ENCODE measurements at places on chromosomes 3 and 15.

GRCh38 chr3:179184826-179185225 lies 36.7 kb downstream of the PIK3CA start:
- no peak for DNase-seq

- peak; percentile 14 for DNase-seq
Observed at GRCh38 chr3:106326941-106327695, 458.3 kb upstream of the CBLB start.

DNA sequence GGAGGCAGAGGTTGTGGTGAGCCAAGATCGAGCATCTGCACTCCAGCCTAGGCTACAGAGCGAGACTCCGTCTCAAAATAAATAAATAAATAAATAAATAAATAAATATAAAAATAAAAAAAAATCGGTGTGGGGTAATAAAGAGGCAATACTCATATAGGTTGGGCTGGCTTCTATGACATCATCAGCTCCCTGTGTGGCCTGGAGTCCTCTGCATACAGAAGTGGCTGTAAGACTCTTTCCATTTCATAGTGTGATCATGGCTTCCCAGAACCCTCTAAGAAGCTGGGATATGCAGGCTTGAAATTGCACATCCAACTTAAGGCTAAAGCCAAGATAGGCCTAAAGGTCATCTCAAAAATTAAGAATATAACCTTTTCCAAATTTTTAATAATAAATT lies 101.6 kb downstream of the ZIC4 start:
- DNase-seq, result no peak

DNA sequence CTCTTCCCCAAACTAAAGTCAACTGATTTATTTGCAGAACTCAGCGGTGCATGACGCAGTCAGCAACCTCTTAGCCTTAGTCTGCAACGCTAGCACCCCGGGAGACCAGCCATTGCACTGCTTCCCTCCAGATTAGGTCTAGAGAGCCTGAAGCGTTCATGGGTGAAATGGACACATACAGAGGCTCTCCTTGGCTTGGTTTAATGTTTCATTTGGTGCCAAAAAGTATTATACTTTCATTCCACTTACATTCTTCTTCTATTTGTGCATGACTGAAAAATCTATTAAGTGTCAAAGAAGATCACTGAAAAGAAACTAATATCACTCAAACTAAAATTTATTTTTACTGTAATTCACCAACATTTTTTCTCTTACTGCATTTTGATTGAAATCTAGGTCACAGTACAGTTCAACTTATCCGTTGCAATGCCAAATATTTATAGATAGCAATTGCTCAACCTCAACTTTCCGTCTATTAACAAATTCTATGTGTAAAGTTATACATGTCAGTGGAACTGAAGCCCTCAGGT lies 116.2 kb downstream of the ROBO1 start:
- DNase-seq, result no peak

DNA sequence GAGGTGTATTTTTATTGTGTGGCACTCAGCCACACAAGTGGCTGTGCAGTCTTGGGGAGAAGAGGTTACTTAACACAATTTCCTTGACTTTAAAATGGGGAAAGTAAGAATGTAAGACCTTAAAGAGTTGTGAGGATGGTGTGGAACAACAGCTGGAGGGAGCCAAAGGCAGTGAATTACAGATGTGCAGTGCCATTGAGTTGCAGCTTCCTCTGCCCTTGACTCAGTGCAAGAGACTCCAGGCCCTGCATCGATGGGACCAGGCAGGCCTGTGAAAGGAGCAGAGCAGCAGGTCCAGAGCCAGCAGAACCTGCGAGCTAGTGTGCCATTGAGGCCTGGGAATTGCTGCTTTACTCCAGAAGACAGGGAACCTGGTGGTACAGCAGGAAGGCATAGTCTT lies 27.2 kb downstream of the EEFSEC start:
- peak; percentile 29 for DNase-seq

GRCh38 chr3:157220211-157220610 lies 60.3 kb upstream of the CCNL1 start:
- no peak for DNase-seq

DNA sequence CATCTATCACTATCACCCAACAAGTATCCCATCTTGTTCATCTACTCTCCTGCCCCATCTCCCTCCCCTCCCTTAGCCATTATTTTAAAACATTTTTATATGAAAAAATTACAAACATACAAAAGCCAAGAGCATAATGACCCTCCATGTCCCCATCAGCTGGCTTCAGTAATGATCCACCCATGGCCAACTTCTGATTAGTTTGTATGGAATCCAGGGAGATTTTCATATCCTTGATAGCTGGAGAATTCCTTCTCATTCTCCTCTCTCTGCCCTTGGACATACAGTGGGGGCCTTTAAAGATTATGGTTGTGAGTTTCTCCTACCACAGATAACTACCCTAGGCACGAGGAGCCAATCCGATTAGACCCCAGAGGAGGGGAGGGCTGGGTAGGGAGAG lies 40.2 kb downstream of the IRAK2 start:
- DNase-seq, result no peak

DNA sequence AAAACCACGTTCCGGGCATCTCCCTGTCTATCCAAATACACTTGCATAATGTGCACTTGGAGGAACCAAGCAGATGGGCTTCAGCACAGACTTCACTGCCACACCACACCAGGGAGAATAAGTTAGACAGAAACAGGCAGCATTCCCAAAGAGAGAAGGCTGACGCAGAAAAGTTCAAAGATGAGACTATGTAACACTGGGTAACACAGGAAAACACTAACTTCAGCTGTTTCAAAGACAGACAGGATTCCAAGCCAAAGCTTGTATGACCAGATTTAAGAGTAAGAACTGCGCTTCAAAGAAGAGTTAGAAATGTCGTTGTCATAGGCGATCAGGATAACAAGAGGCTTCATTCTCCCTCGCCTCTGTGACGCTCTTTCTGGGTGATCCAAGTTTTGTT lies 19.9 kb downstream of the SLC51A start:
- no peak for DNase-seq

GRCh38 chr3:155664925-155665695 lies 79.8 kb downstream of the PLCH1 start:
- DNase-seq, result peak; percentile 96

DNA sequence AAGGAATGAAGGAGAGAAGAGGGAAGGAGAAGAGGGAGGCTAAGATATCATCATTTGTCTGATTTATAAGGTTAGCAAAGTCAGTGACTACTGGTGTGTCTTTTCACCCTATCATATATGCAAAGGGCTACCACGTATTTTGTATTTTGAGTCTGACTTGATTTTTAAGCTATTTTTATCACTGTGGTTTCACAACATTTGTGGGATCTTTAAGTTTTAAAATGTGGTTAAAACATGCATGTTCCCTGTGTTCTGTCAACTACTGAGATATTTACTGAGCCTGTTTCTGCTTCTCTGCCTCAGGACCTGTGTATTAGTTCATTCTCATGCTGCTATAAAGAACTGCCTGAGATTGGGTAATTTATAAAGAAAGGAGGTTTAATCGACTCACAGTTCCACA lies 22.5 kb upstream of the SPTSSB start:
- no peak for DNase-seq

GRCh38 chr15:39948817-39949216 lies 14.9 kb downstream of the EIF2AK4 start:
- no peak for DNase-seq

- no peak for DNase-seq
Observed at GRCh38 chr15:99438691-99439523, 126.9 kb upstream of the MEF2A start.

DNA sequence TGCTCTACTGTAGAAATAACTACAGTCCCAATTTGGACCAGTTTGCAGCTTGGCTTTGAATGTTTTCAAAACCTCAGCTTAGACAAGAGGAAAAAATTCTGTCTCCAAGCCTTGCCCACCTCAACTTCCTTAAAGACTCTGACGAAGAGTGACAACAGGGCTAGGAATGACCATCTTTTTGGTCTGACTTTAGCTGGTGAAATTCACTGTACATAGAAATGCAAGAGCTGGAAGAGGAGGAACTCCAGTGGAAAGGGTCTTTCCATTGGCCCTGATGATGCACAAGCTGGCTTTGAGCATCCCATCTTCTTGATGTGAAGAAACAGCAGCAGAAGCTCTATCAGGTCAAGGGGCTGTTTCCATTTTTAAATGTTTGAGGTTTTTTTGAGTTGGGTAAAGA lies 22.7 kb upstream of the SH3BP5 start:
- DNase-seq, result no peak

DNA sequence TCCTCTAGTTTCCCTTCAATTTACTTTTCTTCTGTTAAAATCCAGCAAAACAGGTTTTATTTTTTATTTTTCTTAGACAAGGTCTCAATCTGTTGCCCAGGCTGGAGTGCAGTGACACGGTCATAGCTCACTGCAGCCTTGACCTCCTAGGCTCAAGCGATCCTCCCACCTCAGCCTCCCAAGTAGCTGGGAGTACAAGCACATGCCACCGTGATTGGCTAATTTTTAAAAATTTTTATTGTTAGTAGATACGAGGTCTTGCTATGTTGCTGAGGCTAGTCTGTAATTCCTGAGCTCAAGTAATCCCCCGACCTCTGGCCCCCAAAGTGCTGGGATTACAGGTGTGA lies 41.6 kb downstream of the ILDR1 start:
- DNase-seq, result no peak

DNA sequence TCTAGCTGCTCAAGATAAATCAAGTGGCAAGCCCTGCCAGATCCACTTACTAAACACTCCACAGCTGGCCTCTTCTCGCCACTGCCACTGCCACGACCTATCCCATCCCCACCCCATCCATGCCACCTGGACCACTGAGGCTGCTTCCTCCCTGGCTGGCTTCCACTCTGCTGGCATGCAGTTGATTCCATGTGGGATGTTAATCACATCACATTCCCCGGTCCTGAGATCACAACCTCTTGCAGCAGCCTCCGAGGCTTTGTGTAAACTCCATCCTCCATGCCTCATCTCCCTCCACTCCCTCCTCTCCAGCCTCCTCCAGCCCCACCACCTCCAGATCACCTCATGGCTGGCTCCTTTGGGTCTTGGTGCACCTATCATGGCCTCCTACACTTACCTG lies 7.7 kb downstream of the NCKIPSD start:
- no peak for DNase-seq

DNA sequence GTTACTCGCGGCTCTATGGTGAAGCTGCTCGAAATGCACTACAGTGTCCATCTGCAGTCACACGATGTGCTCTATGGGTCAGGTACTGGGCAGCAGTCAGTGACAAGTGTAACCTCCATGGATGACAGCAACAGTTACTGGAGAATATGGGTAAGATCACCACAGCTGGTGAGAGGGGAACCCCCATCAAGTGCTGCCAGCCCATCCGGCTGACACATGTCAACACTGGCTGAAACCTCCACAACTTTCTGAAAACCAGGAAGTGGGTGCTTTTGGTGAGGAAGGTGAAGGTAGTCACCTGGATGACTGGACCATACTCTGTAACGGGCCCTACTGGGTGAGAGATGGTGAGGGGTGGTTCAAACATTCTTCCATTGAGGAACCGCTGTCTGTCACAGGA lies 87.4 kb upstream of the C15orf39 start:
- no peak for DNase-seq

DNA sequence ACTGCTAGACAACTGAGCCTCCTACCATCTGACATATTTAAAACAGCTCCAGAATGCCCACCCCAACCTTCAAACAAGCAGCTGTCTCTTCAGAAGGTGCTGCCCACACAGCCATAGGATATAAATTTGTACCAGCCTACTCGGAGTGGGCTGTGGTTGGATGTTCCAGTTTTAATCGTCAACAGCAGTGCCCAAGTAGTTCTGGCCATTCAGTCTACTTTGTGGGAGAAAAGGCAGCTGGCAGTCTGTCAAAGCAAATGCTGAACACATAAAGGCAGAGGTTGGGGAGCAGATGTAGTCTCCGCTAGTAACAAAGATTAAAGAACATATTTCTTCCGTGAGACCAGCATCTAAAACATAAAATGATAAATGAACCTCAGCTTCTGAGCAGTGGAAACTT lies 15.9 kb upstream of the ERC2 start:
- DNase-seq, result no peak

DNA sequence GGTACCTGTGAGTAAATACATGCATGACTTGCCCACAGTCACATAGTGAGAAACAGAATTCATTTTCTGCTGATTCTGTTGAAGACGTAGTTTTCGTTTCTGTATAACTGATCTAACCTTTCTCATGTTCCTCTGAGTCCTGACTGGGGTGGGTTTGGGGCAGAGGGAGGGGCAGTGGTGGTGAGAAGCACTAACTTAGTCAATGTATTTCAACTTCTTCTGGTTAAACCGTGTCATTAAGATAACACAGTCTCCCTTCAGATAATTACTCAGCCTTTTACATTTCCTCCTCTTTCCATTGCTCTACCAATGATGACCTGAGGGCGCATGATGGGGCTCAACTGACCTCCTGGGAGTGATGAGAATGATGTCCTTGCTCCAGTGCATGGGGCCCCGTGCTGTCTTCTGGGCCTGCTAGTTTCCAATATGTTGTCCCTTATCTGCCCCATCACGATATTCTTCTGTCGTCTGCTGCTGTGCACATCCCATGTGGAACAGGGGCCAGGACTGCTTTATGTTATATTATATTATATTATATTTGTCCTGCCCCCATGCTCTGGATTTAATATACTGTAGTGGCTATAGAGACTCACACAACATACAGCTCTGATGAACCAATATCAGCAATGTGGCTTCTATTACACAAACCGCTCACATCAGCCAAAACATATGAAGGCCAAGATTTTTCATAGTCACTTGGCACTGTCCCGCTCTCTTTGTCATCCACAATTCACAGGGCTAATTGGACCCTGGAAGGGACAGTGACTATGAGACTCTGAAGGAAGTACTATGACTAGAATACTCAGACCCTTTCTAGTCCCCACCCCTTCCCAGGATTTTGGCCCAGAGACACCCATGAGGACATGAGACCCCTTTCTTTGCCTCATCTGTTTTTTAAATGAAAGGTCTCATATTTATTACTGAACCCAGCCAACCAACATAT lies 407.1 kb upstream of the MCTP2 start:
- peak; percentile 13 for DNase-seq

DNA sequence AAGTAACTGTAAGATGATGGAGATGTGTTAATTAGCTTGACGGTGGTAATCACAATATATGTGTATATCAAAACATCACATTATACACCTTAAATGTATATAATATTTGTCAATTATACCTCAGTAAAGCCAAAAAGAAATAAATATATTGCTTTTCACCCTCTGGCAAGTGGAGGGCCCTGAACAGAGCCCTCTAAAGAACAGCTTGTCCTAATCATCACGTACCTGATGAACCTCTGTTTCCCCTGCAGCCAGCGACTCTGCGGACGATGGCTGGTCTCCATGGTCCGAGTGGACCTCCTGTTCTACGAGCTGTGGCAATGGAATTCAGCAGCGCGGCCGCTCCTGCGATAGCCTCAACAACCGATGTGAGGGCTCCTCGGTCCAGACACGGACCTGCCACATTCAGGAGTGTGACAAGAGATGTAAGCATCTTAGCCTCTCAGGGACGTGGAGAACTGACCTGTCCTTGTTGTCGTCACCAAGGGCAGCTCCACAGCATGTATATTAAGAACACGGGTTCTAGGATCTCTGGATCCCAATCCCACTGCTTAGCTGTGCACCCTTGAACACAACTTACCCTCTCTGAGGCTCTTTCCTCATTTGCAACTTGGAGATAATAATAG lies 6.3 kb downstream of the THBS1 start:
- DNase-seq, result peak; percentile 30

GRCh38 chr3:106930086-106930485 lies 447.2 kb upstream of the CCDC54 start:
- no peak for DNase-seq

- DNase-seq, result no peak
Observed at GRCh38 chr3:50926868-50927267, 252.1 kb downstream of the DOCK3 start.
